ENCODE measurements at places on chromosomes 12 and 14.

DNA sequence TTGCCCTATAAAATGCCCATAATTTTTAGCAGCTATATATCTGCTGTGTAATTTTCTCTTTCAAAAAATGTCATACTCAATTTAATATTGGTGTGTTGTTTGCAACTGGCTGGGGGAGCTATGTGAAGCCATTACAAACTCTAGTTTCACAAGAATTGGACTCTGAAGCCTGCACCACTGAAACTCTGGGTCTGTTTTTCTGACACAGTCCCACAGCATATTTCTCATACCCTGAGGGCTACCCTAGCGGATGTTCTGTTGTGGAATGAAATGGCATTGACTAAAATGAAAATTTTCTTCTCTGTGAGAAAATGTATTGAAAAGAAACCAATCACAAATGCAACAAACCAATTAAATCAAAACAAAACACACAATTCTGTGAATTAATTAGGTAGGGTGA lies 284.6 kb upstream of the NPAS3 start:
- H3K4me1 ChIP-seq, result no peaks in the 10 kb centered on the region
- no peaks in the 10 kb centered on the region for H3K36me3 ChIP-seq
- H3K4me3 ChIP-seq, result no peak overlapping the region
- no peaks in the 10 kb centered on the region for H3K27me3 ChIP-seq
- no peak for DNase-seq
- H3K27ac ChIP-seq, result no peak overlapping the region

DNA sequence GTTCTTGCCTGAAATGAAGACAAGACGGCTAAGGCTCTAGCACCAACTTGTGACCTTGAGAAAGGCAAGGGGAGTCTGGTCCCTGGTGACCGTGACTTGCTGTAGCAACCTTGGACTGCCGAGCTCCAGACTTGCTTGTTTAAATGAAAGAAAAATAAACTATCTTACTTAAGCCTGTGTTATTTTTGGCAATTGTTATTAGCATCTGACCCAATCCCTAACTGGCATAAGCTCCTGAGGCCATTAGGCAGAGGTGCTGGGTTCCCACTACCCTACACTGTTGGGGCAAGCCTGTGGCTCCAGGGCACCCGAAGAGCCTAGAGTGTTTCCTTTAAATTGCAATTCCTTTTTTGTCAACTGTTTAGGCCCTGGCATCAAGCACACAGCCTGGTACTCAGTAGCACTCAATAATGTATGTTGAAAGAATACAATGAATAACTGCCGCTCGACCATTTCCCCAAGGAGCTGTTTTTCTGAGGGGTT lies 106.9 kb upstream of the HIF1A start:
- no peaks in the 10 kb centered on the region for H3K27me3 ChIP-seq
- H3K36me3 ChIP-seq, result no peaks in the 10 kb centered on the region
- no peak overlapping the region for H3K4me3 ChIP-seq
- peaks cover 48% of the 10 kb centered on the region for H3K4me1 ChIP-seq
- DNase-seq, result no peak

- H3K4me3 ChIP-seq, result peak overlapping the region; percentile 52
- peaks cover 26% of the 10 kb centered on the region for H3K4me1 ChIP-seq
- H3K27me3 ChIP-seq, result no peaks in the 10 kb centered on the region
- peak overlapping the region; percentile 91 for H3K27ac ChIP-seq
- no peaks in the 10 kb centered on the region for H3K36me3 ChIP-seq
Measured at GRCh38 chr14:94129758-94130414, 482 bp upstream of the IFI27L2 start.

GRCh38 chr14:68327231-68327630 lies 465.6 kb downstream of the ZFP36L1 start:
- no peaks in the 10 kb centered on the region for H3K4me1 ChIP-seq
- H3K27me3 ChIP-seq, result no peaks in the 10 kb centered on the region
- no peak overlapping the region for H3K4me3 ChIP-seq

- H3K27me3 ChIP-seq, result no peaks in the 10 kb centered on the region
- no peak overlapping the region for H3K27ac ChIP-seq
- H3K36me3 ChIP-seq, result no peaks in the 10 kb centered on the region
- DNase-seq, result no peak
- H3K4me1 ChIP-seq, result no peaks in the 10 kb centered on the region
Measured at GRCh38 chr14:65502676-65503124, 90.2 kb downstream of the FUT8 start.

- H3K4me1 ChIP-seq, result no peaks in the 10 kb centered on the region
- no peak for DNase-seq
- no peak overlapping the region for H3K4me3 ChIP-seq
- no peak overlapping the region for H3K27ac ChIP-seq
- peaks cover 38% of the 10 kb centered on the region for H3K27me3 ChIP-seq
- H3K36me3 ChIP-seq, result no peaks in the 10 kb centered on the region
Measured at GRCh38 chr12:4849115-4849541, 60.6 kb upstream of the KCNA1 start.

DNA sequence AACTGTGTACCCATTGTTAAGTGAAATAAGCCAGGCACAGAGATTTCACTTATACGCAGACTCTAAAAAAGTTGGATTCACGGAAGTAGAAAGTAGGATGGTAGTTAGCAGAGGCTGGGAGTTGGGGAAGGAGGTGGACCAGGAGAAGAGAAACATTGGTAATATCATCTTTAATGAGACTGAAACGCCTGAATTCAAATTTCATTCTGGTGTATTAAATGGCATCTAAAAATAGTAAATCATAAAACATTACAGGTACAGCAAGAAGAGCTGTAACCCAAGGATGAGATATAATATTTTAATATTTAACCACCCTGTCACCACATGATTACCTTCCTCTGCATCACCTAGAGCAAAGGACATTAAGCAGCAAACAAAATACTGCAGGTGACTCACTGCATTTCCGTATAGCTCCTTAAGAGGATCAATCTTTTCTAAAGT lies 99.4 kb downstream of the EPS8 start:
- H3K4me1 ChIP-seq, result peaks cover 50% of the 10 kb centered on the region
- peak overlapping the region; percentile 75 for H3K27ac ChIP-seq
- DNase-seq, result no peak
- H3K4me3 ChIP-seq, result no peak overlapping the region
- H3K27me3 ChIP-seq, result no peaks in the 10 kb centered on the region

DNA sequence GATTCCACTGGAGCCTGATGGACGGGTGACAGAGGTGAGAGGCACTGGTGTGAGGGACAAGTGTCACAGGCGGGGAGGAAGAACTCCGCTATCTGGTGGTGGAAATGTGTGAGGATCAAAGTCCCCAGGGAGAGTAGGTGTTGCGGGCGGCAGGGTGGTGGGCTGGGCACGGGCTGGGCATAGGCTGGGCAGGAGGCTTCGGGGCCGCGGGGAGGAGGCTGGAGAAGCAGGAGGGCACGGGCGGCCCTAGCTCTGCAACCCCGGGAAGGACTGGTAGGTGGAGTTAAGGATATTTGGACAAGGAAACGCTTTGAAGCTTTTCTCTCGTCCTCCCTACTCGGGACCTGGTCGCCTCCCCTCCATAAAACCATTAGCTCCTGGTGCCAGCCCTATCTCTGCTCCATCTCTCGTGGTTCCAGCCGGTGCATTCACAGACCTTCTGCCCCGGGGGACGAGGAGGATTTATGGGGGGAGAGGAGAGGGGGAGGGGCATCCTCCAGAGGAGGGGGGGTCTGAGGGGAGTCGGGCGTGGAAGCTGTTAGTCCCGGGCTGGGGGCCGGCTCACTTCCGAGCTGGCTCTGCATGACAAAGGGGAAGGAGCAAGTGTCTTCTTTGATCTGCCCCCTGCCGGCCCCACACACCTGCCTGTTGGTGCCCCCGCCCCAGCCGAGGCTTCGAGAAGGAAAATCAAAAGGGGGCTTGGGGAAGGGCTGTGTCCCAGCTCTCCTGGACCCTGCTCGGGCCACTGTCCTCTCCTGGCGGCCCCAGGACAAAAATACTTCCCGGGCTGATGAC lies 504 bp downstream of the WNT5B start:
- H3K27me3 ChIP-seq, result no peaks in the 10 kb centered on the region
- no peaks in the 10 kb centered on the region for H3K36me3 ChIP-seq
- no peak for DNase-seq
- peak overlapping the region; percentile 59 for H3K27ac ChIP-seq
- H3K4me1 ChIP-seq, result peaks cover 16% of the 10 kb centered on the region

DNA sequence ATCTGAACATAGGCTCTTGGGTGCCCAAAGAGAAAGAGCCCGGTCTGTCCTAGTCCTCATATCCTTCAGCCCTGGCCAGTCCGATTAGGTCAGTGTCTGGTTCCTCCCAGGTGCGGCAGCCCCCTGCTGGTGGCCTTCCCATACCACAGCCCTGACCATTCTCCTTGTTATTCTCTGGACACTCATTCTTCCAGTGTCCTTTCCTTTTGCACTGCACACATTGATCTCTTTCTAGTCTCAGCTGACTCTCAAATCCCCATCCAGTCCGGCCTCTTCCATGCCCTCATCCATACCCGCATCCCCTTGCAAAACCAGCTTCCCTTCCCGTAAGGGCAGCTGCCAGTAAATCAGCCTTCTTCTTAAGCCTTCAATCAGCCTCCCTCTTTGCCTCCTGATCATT lies 1316.3 kb downstream of the TMEM121 start:
- no peak for DNase-seq
- no peaks in the 10 kb centered on the region for H3K27me3 ChIP-seq
- H3K27ac ChIP-seq, result no peak overlapping the region
- peaks cover 34% of the 10 kb centered on the region for H3K4me1 ChIP-seq
- H3K36me3 ChIP-seq, result no peaks in the 10 kb centered on the region

DNA sequence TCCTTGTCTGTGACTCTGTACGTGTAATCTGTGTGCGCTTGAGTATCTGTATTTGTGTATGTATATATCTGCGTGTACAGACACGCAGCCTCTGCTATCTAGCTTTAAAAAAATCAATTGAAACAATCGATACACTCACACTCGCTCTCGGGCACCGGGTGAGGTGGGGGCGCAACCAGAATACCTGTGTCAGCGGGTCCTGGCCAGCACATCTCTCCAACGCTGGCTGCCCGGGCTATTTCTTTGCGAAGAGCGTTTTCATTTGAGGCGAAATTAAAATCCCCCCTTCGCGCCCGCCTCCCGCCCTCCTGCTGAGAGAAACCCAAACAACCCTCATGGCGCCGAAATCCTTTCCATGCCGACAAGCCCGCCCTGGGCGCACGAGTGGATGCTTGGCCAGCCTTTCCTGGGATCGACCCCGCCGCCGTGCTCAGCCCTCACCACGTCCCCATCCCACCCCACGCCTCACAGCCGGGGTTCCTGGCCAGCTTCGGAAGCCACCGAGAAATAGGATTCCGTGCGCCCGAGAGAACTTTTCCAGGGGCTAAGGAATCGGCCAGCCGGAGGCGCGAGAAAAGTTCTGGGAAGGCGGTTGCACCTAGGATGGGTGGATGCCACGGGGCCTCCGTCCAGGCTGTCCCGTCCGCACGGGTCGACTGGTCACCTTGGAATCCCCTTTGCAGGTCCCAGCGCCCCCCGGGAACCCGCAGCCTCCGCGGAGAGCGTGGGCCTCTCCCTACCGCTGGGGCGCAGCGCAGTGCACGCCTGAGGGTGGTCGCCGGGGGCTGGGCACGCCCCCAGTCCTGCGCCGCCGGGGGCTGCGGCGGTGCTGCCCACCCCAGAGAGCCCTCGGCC lies 1.0 kb downstream of the ZDHHC22 start:
- no peak for DNase-seq
- peaks cover 22% of the 10 kb centered on the region for H3K4me1 ChIP-seq
- no peak overlapping the region for H3K27ac ChIP-seq
- H3K36me3 ChIP-seq, result no peaks in the 10 kb centered on the region
- peaks cover 99% of the 10 kb centered on the region for H3K27me3 ChIP-seq

GRCh38 chr14:47208434-47208833 lies 467.0 kb downstream of the MDGA2 start:
- H3K4me3 ChIP-seq, result no peak overlapping the region
- no peaks in the 10 kb centered on the region for H3K36me3 ChIP-seq
- DNase-seq, result no peak
- H3K27ac ChIP-seq, result no peak overlapping the region
- H3K27me3 ChIP-seq, result no peaks in the 10 kb centered on the region
- H3K4me1 ChIP-seq, result no peaks in the 10 kb centered on the region

DNA sequence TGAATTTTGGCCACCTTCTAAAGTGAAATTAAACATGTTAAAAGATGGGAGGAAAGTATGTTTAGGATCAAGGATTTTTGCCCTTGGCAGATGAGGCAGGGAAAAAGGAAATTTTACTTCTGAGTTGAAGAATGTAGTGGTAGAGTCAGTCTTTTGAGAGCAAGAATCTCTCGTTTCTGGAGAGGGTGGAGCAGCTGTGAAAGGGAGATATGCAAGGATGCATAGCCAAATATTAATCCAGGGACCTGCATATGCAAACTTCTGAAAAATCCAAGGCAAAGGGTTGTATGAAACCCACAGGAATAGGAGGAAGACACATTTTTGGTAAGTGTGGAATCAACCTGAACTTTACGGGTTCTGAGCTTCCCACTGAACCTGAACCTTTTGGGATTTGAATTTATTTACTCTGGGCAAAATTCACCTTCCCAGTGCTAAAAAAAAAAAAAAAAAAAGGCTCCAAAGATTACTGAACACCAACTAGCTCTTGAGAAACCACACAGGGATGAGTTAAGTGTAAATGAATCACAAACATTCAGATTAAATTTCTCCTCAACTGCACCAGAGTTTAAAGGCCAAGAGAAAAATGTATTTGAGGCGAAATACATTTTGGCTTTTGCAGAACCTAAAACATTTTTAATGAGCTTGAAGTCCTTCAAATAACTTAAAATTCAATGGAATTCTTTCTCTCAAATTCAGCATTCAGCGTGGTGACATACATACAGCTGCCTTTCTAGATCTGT lies 187.1 kb upstream of the CDKN3 start:
- no peak overlapping the region for H3K4me3 ChIP-seq
- no peaks in the 10 kb centered on the region for H3K36me3 ChIP-seq
- H3K4me1 ChIP-seq, result no peaks in the 10 kb centered on the region
- H3K27ac ChIP-seq, result no peak overlapping the region

DNA sequence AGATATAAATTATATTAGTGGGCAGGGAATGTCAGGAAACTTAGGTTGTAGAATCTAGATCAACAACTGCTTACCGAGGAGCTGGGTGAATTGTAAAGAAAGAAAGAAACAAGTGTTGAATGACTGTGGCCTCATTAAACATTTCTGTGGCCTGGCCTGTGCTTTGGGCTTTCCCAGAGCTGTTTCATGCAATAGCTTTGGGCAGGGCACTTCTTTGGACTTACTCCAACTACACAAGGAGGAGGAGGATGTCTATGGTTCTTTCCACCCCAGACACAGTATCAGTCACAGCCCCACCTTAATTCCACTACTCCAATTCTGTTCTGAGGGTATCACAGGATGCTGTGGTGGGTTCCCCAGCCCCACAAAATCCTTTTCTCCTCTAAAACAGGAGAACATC lies 38.0 kb downstream of the DPF3 start:
- H3K27ac ChIP-seq, result no peak overlapping the region
- H3K4me3 ChIP-seq, result no peak overlapping the region
- no peaks in the 10 kb centered on the region for H3K27me3 ChIP-seq
- no peaks in the 10 kb centered on the region for H3K36me3 ChIP-seq
- no peaks in the 10 kb centered on the region for H3K4me1 ChIP-seq
- DNase-seq, result no peak

- H3K4me1 ChIP-seq, result peaks cover 47% of the 10 kb centered on the region
- H3K4me3 ChIP-seq, result no peak overlapping the region
- no peak overlapping the region for H3K27ac ChIP-seq
Measured at GRCh38 chr12:55722948-55723347, 2.8 kb downstream of the RDH5 start.

GRCh38 chr14:58327019-58327418 lies 28.7 kb downstream of the ARID4A start:
- H3K4me3 ChIP-seq, result no peak overlapping the region
- no peak overlapping the region for H3K27ac ChIP-seq
- no peak for DNase-seq

- no peak overlapping the region for H3K27ac ChIP-seq
- DNase-seq, result no peak
- no peak overlapping the region for H3K4me3 ChIP-seq
- no peaks in the 10 kb centered on the region for H3K4me1 ChIP-seq
- H3K27me3 ChIP-seq, result no peaks in the 10 kb centered on the region
- no peaks in the 10 kb centered on the region for H3K36me3 ChIP-seq
Measured at GRCh38 chr12:77402716-77403115, 337.3 kb upstream of the E2F7 start.
